Central memory CD8-positive, alpha-beta T cell (primary cell): ENCODE measurements at places on chromosomes 12 and 14.

DNA sequence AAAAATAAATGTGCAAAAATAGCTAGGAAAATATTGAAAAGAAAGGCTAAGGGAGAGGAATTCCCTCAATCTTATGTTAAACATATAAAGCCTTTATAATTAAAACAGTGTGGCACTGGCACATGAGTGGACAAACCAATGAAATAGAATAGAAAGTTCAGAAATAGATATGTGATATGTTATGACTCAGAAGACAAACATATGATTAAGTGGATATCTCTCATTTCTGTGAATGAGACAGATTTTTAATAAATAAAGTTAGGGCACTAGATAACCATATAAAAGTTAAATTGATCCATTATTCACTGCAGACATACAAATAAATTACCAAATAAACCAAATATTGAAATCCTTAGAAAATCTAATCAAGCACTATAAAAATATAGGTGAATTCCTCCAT is 73.0 kb downstream of the ALG10B start:
- no peak overlapping the region for H3K4me3 ChIP-seq
- H3K4me1 ChIP-seq, result no peaks in the 10 kb centered on the region
- DNase-seq, result no peak
- H3K27ac ChIP-seq, result no peak overlapping the region
- peaks cover 2% of the 10 kb centered on the region for H3K27me3 ChIP-seq

DNA sequence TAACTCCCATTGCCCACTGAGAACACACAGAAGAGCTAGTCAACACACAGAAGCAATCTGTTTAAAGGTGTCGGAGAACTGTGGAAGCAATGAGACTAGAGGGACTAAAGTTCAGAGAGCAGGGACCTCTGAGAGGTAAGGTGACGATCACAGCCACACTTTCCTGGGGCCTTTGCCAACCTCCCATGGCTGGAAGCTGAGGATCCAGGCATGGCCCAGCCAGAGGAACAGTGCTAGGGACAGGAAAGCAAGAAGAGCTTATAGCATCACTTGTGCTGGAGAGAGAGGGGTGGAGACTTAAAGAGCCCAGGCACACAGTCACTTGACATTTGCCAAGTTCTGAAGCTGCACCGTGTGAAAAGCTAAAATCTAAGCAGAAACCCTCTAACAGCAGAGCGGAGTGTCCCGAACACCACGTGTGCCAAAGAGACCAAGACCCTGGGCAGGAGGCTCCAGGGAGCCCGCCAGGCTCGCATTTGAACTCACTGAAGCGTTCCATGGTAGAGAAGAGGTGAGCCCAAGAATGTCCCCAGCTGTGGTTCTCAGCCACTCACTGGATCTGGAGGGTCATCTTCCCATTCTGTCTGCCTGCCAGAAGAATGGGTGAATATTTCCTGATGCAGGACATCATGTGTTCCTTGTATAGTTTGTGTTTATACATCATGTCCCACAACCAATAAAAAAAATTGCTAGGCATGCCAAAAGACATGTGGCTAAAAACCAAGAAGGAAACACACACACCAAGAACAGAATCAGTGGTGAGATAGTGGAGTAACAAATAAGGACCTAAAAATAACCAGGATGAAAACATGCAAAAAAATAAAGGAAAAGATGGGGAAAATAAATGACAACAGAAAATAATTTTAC is 174.0 kb upstream of the C14orf180 start:
- no peaks in the 10 kb centered on the region for H3K36me3 ChIP-seq
- no peaks in the 10 kb centered on the region for H3K4me1 ChIP-seq
- peaks cover 39% of the 10 kb centered on the region for H3K27me3 ChIP-seq
- no peak overlapping the region for H3K4me3 ChIP-seq

- H3K4me3 ChIP-seq, result no peak overlapping the region
- no peaks in the 10 kb centered on the region for H3K36me3 ChIP-seq
- H3K27me3 ChIP-seq, result peaks cover 16% of the 10 kb centered on the region
Measured at GRCh38 chr12:41473441-41473840, 285.3 kb downstream of the PDZRN4 start.

- no peak overlapping the region for H3K27ac ChIP-seq
- H3K36me3 ChIP-seq, result peaks cover 3% of the 10 kb centered on the region
- peaks cover 54% of the 10 kb centered on the region for H3K27me3 ChIP-seq
- H3K4me1 ChIP-seq, result peaks cover 4% of the 10 kb centered on the region
- no peak overlapping the region for H3K4me3 ChIP-seq
Measured at GRCh38 chr14:95664066-95664465, 22.2 kb upstream of the TCL1B start.

DNA sequence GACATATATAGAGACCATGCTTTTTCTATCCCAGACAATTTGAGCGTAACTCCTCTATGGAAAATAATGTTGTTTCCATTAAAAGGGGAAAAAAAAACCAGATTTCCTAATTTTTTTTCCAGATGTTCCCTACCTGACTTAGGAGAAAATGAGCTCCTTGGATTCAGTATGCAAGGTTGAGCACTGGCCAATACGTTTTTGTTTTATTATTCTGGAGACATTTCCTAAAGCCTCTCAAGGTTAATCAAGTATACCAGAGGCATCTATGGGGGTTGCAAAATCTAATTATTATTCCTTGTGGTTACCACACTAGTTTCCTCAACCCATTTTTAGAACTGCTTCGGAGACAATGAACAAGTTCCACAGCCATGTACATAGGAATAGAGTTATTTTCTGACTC is 291.3 kb downstream of the SLC16A7 start:
- H3K4me3 ChIP-seq, result no peak overlapping the region
- H3K27ac ChIP-seq, result no peak overlapping the region

DNA sequence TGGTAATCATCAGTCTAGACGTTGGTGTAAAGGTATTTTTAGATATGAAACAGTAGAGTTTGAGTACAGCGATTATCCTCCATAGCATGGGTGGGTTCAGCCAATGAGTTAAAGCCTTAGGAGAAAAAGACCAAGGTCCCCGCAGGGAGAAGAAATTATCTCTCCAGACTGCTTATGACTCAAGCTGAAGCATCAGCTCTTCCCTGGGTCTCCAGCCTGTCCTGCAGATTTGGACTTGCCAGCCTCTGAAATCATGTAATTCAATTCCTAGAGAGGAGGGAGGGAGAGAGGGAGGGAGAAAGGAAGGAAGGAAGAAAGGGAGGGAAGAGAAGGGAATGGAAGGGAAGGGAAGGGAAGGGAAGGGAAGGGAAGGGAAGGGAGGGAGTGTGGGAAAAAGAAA is 12.0 kb upstream of the DTX1 start:
- H3K4me1 ChIP-seq, result peaks cover 10% of the 10 kb centered on the region
- DNase-seq, result no peak
- no peak overlapping the region for H3K4me3 ChIP-seq
- peaks cover 7% of the 10 kb centered on the region for H3K36me3 ChIP-seq

GRCh38 chr12:31868965-31869364 is 90.2 kb upstream of the RESF1 start:
- H3K4me3 ChIP-seq, result no peak overlapping the region
- no peak for DNase-seq
- H3K27me3 ChIP-seq, result no peaks in the 10 kb centered on the region
- H3K36me3 ChIP-seq, result peaks cover 2% of the 10 kb centered on the region

DNA sequence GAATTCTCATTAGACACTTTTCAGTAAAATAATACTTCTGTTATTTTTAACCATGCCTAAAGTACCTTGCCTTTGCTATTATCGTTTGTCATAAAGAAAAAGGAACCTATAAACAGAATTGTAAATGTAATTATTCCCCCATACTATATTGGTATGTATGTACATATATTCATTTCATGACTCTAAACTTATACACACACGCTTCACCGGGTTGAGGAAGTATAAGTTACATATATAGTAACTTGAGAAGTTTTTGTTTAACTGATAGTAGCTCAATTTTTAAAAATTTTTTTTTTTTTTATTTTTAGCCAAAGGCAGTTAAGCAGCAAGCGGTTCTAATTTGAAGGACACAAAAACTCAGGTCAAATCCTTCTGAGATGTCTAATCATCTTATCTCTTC is 107.6 kb downstream of the PLEKHG7 start:
- no peak for DNase-seq
- H3K27ac ChIP-seq, result no peak overlapping the region
- H3K27me3 ChIP-seq, result no peaks in the 10 kb centered on the region

DNA sequence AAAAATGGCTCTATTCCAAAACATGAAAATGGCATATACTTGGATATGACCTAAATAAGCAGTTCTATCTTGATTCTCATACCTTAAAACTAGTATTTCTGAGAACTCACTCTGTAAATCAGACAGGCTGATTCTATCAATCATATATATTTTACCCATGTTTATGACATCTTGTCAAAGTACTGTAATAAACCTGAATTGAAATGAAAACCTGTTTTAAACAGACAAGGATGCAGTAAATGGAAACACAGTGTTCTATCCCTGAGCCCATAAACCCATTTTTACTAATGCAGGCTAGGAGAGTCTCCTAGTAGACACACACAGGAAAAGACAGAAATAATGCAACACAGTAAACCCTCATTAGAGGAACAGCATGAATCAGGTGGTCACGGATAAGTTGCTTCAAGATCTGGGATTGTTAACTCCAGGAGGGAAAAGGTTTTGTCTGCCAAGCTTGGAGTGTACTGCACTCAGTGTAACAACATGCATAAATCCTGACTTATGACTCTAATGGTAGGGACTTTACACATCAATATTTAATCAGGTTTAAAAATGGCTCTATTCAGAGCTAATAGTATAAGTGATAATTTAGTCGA is 93.6 kb upstream of the CPNE8 start:
- no peaks in the 10 kb centered on the region for H3K27me3 ChIP-seq
- no peak overlapping the region for H3K4me3 ChIP-seq
- no peak for DNase-seq
- no peaks in the 10 kb centered on the region for H3K36me3 ChIP-seq
- H3K27ac ChIP-seq, result no peak overlapping the region
- H3K4me1 ChIP-seq, result no peaks in the 10 kb centered on the region

DNA sequence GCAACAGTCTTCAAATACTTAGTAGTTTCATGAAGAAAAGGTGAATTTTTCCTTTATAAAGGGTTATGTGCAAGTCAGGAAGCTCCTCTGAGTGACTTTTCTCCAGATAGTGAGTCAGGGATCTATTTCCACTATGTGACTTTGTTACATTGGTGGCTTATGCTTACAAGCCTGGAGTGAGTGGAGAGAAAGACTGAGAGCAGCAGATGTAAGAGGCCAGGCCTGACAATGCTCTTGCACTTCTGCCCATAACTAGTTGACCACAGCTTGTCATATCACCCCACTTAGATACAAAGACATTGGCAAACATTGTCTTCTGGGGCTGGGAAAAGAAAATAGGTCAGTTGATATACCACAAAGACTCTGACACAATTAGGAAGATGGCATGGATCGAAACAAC is 236.5 kb downstream of the PDZRN4 start:
- H3K27ac ChIP-seq, result no peak overlapping the region
- no peak overlapping the region for H3K4me3 ChIP-seq
- no peaks in the 10 kb centered on the region for H3K36me3 ChIP-seq
- no peaks in the 10 kb centered on the region for H3K4me1 ChIP-seq
- DNase-seq, result no peak

DNA sequence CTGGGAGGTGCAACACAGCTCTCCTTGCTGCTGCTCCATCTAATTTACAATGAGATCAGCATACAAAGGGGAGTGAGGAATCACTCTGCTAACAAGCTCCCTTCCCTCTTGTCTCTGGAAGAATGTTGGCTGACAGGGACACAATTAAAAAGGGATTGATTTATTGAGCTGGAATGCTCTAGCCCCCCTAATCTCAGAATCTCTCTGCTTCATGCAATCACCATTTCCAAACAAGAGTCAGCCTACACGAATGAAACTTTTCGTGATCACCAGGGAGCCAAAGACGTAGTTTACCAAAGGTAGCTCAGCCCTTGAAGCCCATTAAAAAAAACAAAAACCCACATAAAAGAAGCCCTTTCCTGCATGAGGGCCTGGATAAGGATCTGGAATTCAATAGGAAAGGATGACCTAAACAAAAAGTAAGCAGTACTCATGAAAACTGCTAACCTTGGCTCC is 223.8 kb downstream of the C12orf75 start:
- no peak for DNase-seq
- H3K4me1 ChIP-seq, result no peaks in the 10 kb centered on the region
- no peaks in the 10 kb centered on the region for H3K36me3 ChIP-seq
- no peaks in the 10 kb centered on the region for H3K27me3 ChIP-seq

DNA sequence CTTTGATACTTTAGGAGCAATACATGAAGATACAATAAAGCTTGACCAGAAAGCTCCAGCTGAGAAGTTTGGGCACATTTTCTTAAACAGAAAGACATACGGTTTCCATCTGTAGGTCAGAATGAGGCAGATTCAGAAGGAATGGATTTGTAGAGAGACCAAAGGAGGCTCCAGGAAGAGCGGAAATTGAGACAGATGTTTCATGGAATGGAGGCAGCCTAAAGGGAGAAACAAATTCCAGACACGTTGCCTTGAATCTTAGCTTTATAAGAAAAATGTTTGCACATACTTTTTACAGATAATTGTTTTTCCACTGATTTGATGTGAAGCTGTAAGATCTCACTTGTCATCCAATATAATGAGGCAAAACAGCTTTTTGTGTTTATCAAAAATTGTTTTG is 24.8 kb downstream of the EPYC start:
- peaks cover 14% of the 10 kb centered on the region for H3K27me3 ChIP-seq
- no peak overlapping the region for H3K4me3 ChIP-seq
- no peaks in the 10 kb centered on the region for H3K36me3 ChIP-seq
- no peak for DNase-seq
- H3K27ac ChIP-seq, result no peak overlapping the region

DNA sequence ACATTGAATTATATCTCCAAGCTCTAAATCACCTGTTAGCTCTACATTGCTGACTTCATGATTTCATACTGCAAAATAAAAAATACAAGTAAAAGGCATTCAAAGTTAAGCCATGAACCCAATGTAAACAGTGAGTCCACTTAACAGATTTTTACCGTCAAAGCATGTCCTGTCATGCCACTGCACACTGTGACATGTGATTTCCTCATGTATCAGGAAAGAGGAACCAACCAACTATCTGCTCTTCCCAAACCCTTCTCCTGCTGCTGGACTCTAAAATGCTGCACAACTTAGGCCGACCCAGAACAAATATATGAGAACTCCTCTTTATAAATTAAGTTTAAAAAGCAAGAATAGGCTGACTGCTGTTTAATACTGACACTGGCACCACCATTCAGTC is 37.5 kb downstream of the TM7SF3 start:
- H3K27me3 ChIP-seq, result no peaks in the 10 kb centered on the region
- DNase-seq, result no peak
- H3K36me3 ChIP-seq, result peaks cover 23% of the 10 kb centered on the region
- no peak overlapping the region for H3K4me3 ChIP-seq
- no peak overlapping the region for H3K27ac ChIP-seq

- H3K27ac ChIP-seq, result peak overlapping the region; percentile 84
- H3K27me3 ChIP-seq, result no peaks in the 10 kb centered on the region
- H3K4me1 ChIP-seq, result peaks cover 63% of the 10 kb centered on the region
- H3K4me3 ChIP-seq, result peak overlapping the region; percentile 50
Measured at GRCh38 chr14:68283378-68284123, 464.0 kb downstream of the RAD51B start.

- H3K27ac ChIP-seq, result no peak overlapping the region
- H3K4me3 ChIP-seq, result no peak overlapping the region
- peaks cover 5% of the 10 kb centered on the region for H3K4me1 ChIP-seq
- H3K27me3 ChIP-seq, result peaks cover 25% of the 10 kb centered on the region
Measured at GRCh38 chr12:27338473-27338872, 5.8 kb downstream of the BMAL2 start.
